CD4-positive, alpha-beta T cell treated with Interleukin-21 for 1 hour (primary cell): ENCODE measurements at places on chromosomes 2 and 18.

GRCh38 chr2:6986301-6986911, 69.2 kb downstream of the RNF144A start:
- DNase-seq, result no peak

- no peak for DNase-seq
Observed at GRCh38 chr2:163759013-163759412, 23.2 kb upstream of the FIGN start.

DNA sequence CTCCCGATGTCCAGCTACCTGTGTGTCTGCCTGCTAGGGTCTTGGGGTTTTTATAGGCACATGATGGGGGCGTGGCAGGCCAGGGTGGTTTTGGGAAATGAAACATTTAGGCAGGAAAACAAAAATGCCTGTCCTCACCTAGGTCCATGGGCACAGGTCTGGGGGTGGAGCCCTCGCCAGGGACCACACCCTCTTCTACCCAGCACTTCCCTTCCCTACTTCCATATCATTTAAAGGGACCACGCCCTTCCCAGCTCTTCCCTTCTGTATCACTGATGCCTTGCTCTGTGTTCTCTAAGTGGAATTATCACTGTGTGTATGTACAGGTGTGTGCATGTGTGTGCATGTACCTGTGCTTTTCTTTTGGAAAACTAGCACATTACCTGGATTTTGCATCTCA, 6.3 kb downstream of the UGT1A1 start:
- no peak for DNase-seq

- DNase-seq, result no peak
Observed at GRCh38 chr2:197311421-197312033, 947 bp upstream of the ANKRD44 start.

DNA sequence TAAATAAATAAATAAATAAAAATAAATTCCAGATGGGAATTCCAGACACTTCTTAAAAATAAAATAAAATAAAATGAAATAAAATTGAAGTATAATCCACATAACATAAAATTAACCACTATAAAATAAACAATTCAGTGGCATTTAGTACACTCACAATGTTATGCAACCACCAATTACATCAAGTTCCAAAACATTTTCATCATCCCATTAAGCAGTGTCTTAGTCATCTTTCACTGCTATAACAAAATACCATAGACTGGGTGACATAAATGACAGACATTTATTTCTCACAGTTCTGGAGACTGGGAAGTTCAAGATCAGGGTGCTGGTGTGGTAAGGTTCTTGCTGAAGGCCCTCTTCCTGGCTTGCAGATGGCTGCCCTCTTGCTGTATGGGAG, 22.6 kb upstream of the PROKR1 start:
- no peak for DNase-seq

- no peak for DNase-seq
Observed at GRCh38 chr2:3073704-3074103, 303.9 kb downstream of the EIPR1 start.

GRCh38 chr2:78416625-78417300, 608.7 kb upstream of the REG3G start:
- no peak for DNase-seq
